Mammary epithelial cell (primary cell): ENCODE measurements at places on chromosomes 2 and 18.

- DNase-seq, result no peak
Measured at GRCh38 chr2:29022679-29023078, 41.6 kb downstream of the TOGARAM2 start.

- DNase-seq, result peak; percentile 42
Measured at GRCh38 chr18:12839526-12840196, 44.4 kb downstream of the PTPN2 start.

GRCh38 chr2:110682267-110682666 lies 4.4 kb upstream of the BUB1 start:
- DNase-seq, result no peak

GRCh38 chr2:232113821-232114220 lies 152.3 kb downstream of the DIS3L2 start:
- peak; percentile 47 for DNase-seq

- DNase-seq, result no peak
Measured at GRCh38 chr2:207129821-207130220, 35.9 kb downstream of the KLF7 start.
